Neural crest cell (in vitro differentiated cells): ENCODE measurements at places on chromosomes 3 and 15. TPM values are rescaled to one million over a fixed set of nuclear protein-coding genes. Genes with fewer than 3 reads are reported as not detected.

DNA sequence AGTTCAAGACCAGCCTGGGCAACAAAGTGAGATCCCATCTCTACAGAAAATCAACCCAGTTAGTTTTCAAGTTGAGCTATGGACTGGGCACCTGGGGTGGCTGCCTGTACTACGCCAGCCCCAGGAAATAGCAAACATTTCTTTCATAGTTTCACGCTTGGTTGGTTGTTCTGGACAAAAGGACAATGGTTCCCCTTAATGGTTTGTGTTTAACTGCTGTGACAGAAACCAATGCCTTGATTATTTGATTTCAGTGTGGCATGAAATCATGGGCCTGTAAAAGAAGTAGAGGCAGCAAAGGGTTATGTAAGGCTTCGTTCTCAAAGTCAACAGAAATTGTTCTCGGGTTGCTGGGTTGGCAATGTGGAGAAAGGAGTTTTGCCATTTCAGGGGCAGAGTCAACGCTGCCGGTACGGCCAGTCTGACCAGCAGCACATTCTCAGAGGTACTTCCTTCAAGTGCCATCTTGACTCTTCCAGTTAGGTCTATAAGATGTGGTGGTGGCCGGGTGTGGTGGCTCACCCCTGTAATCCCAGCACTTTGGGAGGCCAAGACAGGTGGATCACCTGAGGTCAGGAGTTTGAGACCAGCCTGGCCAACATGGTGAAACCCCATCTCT, 12.7 kb downstream of the LCMT2 start:
- peaks cover 49% of the 10 kb centered on the region for H3K27me3 ChIP-seq
- no peak for DNase-seq
- H3K27ac ChIP-seq: no peak overlapping the region
- H3K36me3 ChIP-seq: no peaks in the 10 kb centered on the region
- no peak overlapping the region for H3K4me3 ChIP-seq

DNA sequence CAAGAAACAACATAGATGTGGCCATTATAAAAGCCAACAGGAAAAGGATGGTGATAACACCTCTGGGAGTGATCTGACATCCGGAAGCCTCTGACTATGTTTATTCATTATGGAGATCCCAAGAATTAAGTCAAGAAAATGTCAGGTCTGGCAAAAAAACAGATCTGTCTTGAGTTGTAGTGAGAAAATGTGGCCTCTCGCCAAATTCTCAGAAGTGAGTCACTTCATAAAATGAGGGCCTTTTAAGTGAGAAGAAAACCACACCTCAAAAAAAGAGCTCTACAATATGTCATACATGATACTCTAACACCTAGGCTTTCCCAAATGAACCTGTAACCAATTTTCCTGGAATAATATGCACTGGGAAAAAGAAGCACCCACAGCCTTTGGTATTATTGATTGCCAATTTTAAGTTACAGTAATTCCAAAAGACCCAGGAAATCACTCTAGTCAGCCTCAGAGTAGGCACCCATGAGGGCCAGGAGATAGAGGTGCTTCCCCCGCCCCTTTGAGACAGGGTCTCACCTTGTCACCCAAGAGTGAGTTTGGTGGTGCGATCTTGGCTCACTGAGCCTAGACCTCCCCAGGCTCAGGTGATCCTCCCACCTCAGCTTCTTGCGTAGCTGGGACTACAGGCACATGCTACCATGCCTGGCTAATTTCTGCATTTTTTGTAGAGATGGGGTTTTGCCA, 38.0 kb downstream of the CCR3 start:
- no peaks in the 10 kb centered on the region for H3K4me1 ChIP-seq
- peaks cover 7% of the 10 kb centered on the region for H3K36me3 ChIP-seq
- DNase-seq: no peak
- H3K27me3 ChIP-seq: peaks cover under 1% of the 10 kb centered on the region

The PCLAF gene
- 84.3 and 88.4 TPM in 2 replicates for total RNA-seq

DNA sequence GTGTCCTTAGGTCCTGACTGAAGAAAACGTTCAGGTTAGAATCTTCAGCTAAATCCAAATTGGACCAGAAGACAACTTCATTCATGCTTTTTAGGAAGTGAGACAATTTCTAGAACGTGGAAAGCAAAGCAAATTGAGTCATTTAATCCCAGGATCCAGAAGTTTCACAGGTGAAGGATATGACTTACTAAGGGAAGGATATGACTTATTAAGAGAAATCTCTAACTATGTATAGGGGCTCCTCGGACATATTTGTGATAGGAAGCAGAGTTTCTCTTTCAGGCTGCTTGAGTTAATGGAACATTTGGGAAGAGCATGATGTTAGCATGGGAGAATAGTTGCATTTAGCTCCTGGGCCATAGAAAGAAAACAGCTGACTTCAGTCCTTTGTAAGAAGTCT, 16.1 kb upstream of the PLOD2 start:
- no peak for DNase-seq
- H3K4me3 ChIP-seq: no peak overlapping the region
- no peak overlapping the region for H3K27ac ChIP-seq
- no peaks in the 10 kb centered on the region for H3K36me3 ChIP-seq
- H3K27me3 ChIP-seq: no peaks in the 10 kb centered on the region

DNA sequence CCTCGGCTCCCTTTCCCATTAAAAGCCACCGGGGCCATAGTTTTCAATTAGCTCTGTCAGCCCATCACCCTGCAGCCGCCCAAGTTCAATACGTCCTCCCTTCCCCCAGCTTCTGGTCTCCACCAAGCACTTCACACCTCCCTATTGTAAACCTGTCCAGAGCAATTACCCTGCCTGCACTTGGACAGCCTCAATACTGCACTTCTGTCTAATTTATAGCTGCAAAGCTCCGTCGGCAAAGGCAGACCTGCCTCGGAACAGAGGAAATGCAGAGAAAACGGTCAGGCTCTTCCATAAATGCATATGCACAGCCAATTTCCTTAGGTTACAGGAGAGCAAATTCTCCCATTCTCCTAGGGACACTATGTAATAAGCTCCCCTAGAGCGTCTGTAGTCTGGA, 21.9 kb downstream of the LRIG1 start:
- H3K4me1 ChIP-seq: peaks cover 58% of the 10 kb centered on the region
- DNase-seq: no peak
- H3K36me3 ChIP-seq: peaks cover 2% of the 10 kb centered on the region
- no peaks in the 10 kb centered on the region for H3K27me3 ChIP-seq
- peak overlapping the region; percentile 48 for H3K4me3 ChIP-seq

- H3K4me3 ChIP-seq: no peak overlapping the region
- no peaks in the 10 kb centered on the region for H3K4me1 ChIP-seq
- H3K27me3 ChIP-seq: no peaks in the 10 kb centered on the region
Measured at GRCh38 chr15:27899583-27900285, 199.4 kb downstream of the OCA2 start.

GRCh38 chr15:98592136-98592535, 56.2 kb upstream of the IGF1R start:
- H3K4me1 ChIP-seq: no peaks in the 10 kb centered on the region
- no peak for DNase-seq
- no peaks in the 10 kb centered on the region for H3K36me3 ChIP-seq

The AP3B2 gene
- 17.4 and 20.0 TPM in 2 replicates for total RNA-seq

DNA sequence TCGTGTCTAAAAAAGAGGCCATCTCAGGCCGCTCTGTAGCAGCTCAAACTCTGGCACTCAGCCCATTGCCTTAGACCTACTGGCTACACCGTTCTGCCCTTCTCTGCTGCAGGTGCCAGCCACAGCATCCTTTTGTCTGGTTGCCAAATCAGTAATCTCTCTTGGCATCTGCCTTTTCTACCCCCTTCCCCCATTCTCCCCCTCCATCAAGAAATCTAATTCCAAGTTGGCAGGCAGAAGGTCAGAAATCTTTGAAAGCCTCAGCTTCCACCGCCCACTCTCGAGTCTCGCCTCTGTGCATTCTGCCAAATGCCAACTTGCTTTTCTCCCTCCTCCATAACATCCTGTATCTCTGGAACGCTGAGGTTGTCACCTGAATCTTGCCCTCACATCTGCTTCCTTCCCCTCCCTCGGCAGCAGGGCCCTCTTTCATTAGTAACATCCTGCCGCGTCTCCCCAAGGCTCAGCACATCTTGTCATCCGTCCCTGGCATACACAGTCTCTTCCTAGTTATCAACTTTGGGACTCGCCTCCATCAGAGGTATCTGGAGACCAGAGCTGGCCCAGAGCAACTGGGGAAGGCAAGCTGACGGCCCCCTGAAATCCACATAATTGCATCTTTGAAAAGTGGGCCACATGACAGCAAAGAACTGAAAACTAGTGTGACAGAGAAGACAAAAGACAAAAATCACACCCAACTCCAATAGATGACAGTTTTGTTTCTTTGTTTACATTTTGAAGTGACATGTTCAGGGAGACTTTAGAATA, 312.0 kb upstream of the CCDC54 start:
- no peak for DNase-seq
- H3K4me3 ChIP-seq: no peak overlapping the region
- H3K4me1 ChIP-seq: peaks cover 33% of the 10 kb centered on the region
- H3K27ac ChIP-seq: no peak overlapping the region
- H3K27me3 ChIP-seq: no peaks in the 10 kb centered on the region

GRCh38 chr3:73766599-73767381, 142.0 kb upstream of the PDZRN3 start:
- no peaks in the 10 kb centered on the region for H3K27me3 ChIP-seq
- H3K27ac ChIP-seq: peak overlapping the region; percentile 52
- H3K36me3 ChIP-seq: no peaks in the 10 kb centered on the region
- H3K4me3 ChIP-seq: no peak overlapping the region

DNA sequence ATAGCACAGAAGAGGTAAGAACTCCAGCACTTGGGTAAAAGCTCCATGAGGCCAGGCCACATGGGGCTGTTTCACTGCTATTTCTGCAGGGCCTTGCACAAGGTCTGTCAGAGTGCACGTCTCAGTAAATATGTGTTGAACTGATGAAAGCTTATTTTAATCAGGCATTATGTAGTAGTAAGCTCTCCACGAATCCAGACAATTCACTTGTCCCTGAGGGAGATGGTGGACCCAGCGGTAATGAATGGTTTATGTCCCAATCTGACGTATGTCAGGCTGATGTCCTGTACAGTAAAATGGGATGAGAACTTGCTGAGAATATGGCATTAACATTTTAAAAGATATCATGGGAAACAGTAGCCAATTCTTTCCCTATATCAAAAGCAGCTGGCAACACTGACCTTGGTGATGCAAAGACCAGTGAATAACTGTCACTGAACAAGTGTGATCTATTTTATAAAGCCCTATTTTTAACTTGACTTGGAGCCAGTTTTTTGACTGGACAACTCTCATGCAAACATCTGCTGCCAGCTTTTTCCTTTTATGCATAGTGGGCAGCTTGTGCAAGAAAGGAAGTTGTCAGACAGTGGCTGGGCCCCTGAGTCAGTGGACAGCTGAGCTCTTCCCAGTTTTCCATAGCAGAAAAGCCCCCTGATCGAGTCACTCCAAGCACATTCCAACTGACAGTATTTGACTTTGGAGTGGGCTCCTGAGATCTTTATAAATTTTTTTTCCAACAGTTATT, 519.8 kb upstream of the MDFIC2 start:
- H3K36me3 ChIP-seq: no peaks in the 10 kb centered on the region
- DNase-seq: no peak
- H3K4me3 ChIP-seq: no peak overlapping the region
- H3K4me1 ChIP-seq: no peaks in the 10 kb centered on the region
- H3K27ac ChIP-seq: no peak overlapping the region

GRCh38 chr15:68285259-68285980, 7.9 kb downstream of the FEM1B start:
- no peak overlapping the region for H3K4me3 ChIP-seq
- peaks cover 19% of the 10 kb centered on the region for H3K36me3 ChIP-seq
- peaks cover 39% of the 10 kb centered on the region for H3K4me1 ChIP-seq
- no peaks in the 10 kb centered on the region for H3K27me3 ChIP-seq

The OXTR gene
- total RNA-seq: 5.3 and 7.9 TPM in 2 replicates

The CACNA1D gene
- total RNA-seq: 1.1 and 2.3 TPM in 2 replicates

GRCh38 chr15:81155375-81156218, 21.5 kb downstream of the CFAP161 start:
- no peak overlapping the region for H3K4me3 ChIP-seq
- DNase-seq: peak; percentile 3
- H3K4me1 ChIP-seq: no peaks in the 10 kb centered on the region
- H3K36me3 ChIP-seq: no peaks in the 10 kb centered on the region
- H3K27me3 ChIP-seq: no peaks in the 10 kb centered on the region

DNA sequence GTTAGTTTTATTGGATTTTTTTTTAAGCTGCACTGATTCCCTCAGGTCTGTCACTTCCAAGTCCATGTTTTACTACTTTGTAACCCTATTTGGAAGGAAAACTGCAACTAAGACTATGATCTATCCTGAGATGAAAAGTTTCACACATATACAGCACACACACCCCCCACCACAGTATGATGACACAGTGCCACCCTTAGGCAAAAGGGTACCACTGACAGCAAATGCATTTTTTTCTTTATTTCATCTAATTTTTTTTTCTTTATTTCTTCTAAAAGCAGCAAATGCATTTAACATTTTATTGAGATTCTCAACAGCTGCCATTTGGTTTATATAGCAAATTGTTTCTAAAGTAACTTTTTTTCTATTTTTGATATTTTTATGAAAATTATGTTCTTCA, 21.2 kb downstream of the NGRN start:
- DNase-seq: no peak
- H3K27ac ChIP-seq: no peak overlapping the region
- H3K36me3 ChIP-seq: no peaks in the 10 kb centered on the region
- H3K27me3 ChIP-seq: no peaks in the 10 kb centered on the region

- no peak for DNase-seq
- H3K27ac ChIP-seq: no peak overlapping the region
- H3K36me3 ChIP-seq: no peaks in the 10 kb centered on the region
- no peak overlapping the region for H3K4me3 ChIP-seq
- H3K27me3 ChIP-seq: no peaks in the 10 kb centered on the region
- H3K4me1 ChIP-seq: peaks cover 9% of the 10 kb centered on the region
Measured at GRCh38 chr3:128311441-128311844, 155.2 kb downstream of the DNAJB8 start.

The DLL4 gene
- 1.7 and 2.0 TPM in 2 replicates for total RNA-seq

DNA sequence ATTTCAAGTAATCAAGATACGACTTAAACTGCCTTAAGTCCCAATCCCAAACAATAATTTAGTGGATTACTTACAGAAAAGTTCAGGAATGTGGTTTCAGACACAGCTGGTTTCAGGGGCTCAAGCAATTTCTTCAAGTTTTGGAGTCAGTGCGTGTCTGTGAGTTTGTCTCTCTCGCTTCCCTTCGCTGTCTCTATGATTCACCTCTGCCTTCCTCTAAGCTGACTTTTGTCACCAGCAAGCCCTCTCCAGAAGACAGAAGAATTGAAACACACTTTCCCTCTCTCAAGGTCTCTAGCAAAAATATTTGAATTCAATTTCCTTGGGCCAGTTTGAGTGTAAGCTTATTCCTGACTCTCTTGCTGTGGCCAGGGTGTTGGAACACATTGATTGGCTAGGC, 392.4 kb downstream of the EDEM1 start:
- no peaks in the 10 kb centered on the region for H3K27me3 ChIP-seq
- H3K4me3 ChIP-seq: no peak overlapping the region
- no peaks in the 10 kb centered on the region for H3K36me3 ChIP-seq
- H3K4me1 ChIP-seq: no peaks in the 10 kb centered on the region

- no peak for DNase-seq
- H3K27ac ChIP-seq: no peak overlapping the region
- no peaks in the 10 kb centered on the region for H3K4me1 ChIP-seq
- no peaks in the 10 kb centered on the region for H3K36me3 ChIP-seq
Measured at GRCh38 chr3:162142511-162142910, 645.9 kb downstream of the OTOL1 start.

- no peak overlapping the region for H3K4me3 ChIP-seq
- no peaks in the 10 kb centered on the region for H3K36me3 ChIP-seq
- H3K4me1 ChIP-seq: peaks cover 18% of the 10 kb centered on the region
- H3K27ac ChIP-seq: peak overlapping the region; percentile 96
- DNase-seq: no peak
Measured at GRCh38 chr3:27511724-27512422, 27.7 kb upstream of the SLC4A7 start.

The MYRIP gene
- total RNA-seq: 0.48 and 0.54 TPM in 2 replicates

The STT3B gene
- total RNA-seq: 113 and 116 TPM in 2 replicates

The P2RY13 gene
- total RNA-seq: not detected in 2 replicates
